ENCODE measurements at places on chromosomes 4 and X.
A peak's percentile ranks its signal among the peaks of the same experiment; 100 is the strongest.

DNA sequence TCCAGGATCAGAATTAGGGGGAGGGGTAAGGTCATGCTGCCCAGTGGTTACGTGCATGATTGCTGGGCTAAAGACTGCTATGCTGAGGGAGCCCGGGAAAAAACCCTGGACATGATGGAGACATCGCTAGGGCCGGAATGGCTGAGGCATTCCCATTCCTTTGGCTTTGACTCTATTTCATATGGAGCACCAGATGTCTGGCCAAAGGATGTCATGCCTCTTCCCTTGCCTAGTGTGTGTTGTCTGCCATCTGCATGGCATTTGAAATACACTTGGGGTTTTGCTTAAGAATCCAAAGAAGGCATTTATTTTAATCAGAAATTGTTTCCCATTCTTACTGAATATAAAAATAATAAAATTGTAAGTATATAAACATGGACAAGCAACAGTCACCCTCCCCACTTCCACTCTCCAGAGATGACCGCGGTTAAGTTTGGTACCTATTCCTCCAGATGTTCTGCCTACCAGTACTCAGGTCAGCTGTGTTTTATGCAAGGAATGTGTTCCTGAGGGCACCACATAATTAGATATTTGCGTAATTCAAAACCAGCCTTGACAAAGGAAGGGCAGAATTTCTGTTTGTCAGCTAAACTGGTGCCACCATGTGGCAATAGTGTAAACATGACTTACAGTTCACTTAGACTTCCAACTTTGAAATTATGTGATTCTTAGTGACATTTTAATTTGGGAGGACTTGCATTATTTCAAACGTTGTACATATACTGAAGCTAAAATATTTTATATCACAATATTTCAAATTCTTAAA, 105.9 kb downstream of the CT47B1 start:
- DNase-seq: no peak

DNA sequence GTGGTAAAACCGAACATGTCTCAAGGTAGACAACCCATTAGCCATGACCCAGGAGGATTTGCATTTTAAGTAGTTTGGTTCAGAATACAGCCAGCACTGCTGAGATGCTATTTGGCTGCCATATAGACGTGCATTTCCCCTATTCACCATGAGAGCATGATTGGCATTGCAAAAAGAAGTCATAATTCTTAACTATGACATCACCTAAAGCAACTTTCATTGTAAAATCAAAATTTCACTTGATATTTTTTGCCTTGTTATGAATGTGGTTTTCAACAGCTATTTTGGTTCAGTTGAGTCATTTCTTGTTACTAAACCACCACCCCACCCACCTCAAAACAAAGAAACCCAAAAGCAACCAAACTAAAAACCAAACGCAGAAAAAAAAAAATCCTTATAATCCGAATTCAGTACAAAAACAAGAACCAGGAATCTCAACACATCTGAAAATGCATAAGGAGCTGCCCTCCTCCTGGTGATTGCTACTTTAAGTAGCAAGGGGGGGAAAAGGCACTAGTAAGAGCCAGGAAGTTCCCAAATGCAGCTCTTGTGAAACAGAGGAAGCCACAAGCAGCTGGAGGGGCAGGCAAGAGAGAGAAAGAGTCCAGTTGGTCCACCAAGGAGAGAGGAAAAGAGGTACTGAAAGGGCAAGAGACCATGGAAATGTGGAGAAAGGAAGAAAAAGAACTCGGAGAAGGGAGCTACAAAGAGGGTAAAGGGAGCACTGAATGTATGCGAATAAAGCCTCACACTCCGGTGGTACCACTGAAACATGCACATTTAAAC, 3.1 kb downstream of the SLITRK4 start:
- no peak for DNase-seq

GRCh38 chr4:124861761-124862160, 149.2 kb upstream of the ANKRD50 start:
- no peak for DNase-seq

GRCh38 chrX:54358424-54359211, 772 bp upstream of the WNK3 start:
- peak; percentile 17 for DNase-seq

- no peak for DNase-seq
Measured at GRCh38 chr4:5928844-5929420, 36.0 kb upstream of the CRMP1 start.

- no peak for DNase-seq
Measured at GRCh38 chr4:84070289-84070688, 428.8 kb downstream of the NKX6-1 start.

- no peak for DNase-seq
Measured at GRCh38 chrX:14964500-14964899, 91.3 kb downstream of the MOSPD2 start.

DNA sequence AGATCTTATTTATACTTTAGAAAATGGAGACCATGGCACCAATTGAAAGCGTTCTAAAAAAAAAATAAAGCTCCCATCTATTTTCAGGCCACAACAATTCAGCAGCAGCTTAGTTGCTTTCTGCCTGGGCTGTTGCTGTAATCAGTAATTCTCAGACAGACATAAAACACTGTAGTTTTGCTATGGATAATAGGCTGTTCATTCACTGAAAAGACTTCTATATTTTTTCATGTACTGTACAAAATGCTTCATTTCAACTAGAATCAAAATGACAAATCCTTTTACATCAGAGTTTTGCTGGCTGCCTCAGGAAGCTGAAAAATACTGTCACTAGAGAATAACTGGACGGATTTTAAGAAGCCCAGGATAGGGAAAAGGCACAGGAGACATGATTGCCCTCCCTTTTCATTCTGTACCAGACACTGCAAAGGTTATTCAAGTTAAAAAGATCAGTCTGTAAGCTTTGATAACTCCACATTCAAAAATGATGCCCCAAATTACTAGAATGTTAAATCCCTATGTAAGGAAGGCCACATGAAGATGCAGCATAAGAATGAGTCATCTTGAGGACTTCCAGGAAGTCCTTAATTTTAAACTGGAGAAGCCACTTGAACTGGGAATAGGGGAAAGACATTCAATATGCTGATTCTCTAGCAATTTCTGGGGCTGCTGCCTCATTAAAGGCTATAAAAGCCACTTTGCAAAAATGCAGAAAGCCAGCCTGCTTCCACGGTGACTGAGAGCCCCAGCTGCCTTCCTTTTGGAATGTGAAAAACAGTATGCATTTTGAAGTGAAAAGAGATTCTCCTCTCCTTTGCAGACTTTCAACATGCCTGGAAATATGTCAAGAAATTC, 403.2 kb upstream of the RASGEF1B start:
- DNase-seq: no peak

DNA sequence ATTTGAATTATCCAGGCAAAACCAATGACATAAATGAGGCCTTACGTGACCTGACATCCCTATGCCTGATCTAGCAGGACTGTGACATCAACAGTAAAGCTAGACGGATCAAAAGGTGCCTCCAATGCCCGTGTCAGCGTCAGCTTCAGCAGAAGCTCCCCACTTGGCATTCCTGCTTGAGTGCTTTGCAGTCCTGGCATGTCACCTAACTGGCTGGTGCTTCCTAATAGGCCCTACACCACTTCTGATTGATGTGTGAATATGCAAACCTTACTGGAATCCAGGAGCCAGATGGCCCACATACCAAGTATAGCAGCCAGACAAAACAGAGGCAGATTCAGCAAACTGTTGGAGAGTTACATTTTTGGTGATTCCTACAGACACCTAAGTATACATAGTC, 224.2 kb downstream of the DMD start:
- DNase-seq: no peak

- DNase-seq: no peak
Measured at GRCh38 chr4:183636923-183637322, 22.1 kb downstream of the RWDD4 start.

DNA sequence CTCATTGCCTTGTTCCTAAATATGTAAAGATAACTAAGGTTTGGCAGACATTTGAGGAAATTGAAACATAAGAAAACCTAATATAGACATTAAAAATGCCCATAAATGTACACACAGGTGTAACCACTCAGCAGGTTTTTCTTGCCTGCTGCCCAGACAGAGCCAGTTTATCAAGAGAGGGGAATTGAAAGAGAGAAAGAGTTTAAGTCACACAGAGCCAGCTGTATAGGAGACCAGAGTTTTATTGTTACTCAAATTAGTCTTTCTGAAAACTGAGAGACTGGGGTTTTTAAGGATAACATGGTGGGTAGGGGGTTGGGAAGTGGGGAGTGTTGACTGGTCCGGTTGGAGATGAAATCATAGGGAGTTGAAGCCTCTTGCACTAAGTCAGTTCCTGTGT, 119.0 kb downstream of the CFAP299 start:
- DNase-seq: no peak

- DNase-seq: no peak
Measured at GRCh38 chrX:7252013-7252610, 104.2 kb upstream of the PUDP start.

GRCh38 chr4:174365018-174365587, 81.4 kb downstream of the CEP44 start:
- DNase-seq: no peak

- no peak for DNase-seq
Measured at GRCh38 chr4:24770667-24771066, 24.7 kb upstream of the SOD3 start.

- no peak for DNase-seq
Measured at GRCh38 chr4:118988635-118988972, 100.0 kb downstream of the SYNPO2 start.

DNA sequence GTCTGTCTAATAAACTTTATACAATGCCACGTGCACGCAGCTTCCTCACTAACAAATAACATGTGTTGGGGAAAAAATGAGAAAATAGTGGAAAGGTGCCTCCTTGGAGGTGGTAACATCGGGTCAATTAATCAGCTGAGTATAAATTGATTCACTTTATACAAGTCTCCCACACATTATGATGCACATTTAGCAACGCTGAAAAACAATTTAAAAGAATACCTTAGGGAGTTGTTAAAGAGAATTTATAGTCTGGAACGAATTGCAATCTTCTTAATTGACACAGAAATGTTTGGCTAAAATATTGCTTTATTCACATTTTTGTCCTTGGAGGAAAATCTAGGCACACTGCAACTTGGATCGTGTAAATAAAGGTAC, 84.2 kb downstream of the HPRT1 start:
- no peak for DNase-seq

DNA sequence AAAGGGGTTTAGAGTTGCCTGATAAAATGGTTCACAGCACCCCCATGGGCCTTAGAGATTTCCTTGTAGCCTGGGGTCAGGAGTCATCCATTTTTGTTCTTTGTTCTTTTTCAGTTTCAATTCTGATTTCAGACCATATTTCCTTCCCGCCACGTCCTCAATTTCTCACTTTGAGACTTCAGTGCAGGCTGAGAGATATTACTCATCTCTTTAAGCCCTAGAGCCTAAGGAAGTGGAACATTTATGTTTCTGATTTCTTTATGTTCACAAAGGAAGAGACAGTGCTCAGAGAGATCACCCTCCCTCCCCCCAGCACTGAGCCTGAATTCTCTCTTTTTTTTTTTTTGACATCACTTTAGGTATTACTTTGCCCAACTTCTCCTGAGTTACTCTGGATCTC, 56.3 kb downstream of the MSN start:
- DNase-seq: no peak

DNA sequence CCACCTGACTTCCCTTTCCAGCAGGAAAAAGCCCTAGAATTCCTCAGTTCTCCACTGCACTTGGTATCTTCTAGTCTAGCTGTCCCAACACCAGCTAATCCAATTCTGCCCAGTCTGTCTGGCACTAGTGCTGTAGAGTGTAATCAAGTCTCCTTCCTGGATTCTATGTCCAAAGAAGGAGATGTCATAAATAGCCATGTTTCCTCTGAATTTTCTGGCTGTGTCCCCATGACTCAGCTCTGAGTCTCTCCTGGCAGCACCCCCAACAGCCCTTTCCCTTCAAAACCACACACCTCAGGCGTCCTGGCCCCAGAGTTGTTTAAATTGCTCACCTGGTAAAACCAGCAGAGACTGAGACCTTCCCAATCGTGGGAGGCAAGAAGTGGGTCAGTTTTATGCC, 197.2 kb downstream of the GRXCR1 start:
- no peak for DNase-seq

GRCh38 chr4:131344761-131345160, 1804.3 kb upstream of the PCDH10 start:
- DNase-seq: no peak

GRCh38 chrX:137227151-137227550, 193.4 kb upstream of the GPR101 start:
- DNase-seq: no peak

DNA sequence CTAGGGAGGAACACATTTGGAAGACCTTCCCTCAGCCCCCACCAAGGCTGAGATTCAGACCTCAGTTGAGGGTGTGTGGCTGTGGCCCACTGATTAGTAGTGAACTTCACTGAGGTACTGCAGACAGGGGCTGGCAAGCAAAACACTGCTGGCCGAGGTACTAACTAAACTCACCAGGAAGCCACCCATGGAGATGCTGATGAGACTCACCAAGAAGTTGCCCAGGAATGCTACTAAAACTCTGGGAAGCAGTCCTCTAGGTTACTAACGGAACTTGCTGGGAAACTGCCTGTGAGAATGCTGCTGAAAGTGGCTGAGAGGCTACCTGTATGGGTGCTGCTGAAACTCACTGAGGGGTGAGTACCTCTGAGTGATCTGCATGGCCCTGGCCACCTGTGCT, 372.4 kb upstream of the RPS6KA3 start:
- no peak for DNase-seq

GRCh38 chr4:75555294-75556164, at the start of gene ODAPH:
Gene ODAPH, plus strand, starts transcription at chr4:75556066. Its CDS starts 17 bp downstream, at chr4:75556083.
- no peak for DNase-seq

GRCh38 chrX:139750390-139750789, 42.4 kb upstream of the MCF2 start:
- DNase-seq: no peak

DNA sequence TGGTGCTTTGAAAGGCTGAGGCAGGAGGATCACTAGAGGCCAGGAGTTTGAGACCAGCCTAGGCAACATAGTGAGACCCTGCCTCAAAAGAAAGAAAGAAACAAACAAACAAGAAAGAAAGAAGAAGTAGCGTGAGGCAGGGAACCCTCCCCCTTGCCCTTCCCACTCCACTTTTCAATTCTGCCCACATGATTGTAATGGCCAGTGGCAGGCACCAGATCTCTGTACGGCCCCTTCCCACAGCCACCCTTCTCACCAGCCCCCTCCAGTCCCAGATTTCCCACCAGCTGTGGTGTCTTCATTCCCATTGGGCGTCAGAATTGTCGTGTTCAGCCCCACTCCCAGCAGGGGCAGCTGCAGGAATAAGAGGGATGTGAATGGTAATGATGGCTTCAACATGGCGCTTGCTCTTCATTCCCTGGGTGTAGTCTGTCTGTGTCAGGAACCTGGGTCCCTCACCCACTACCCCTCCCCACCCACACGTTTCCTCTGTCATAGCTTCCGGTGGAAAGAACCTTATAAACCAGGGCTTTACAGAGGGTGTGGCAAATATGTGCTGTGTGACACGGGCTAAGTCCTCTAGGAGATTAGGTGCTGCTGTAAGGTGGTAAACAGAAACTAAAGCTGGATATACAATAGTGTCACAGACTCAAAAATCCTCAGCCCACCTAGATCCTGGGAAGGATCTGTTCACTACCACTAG, at the start of gene IL2RG:
Gene IL2RG, minus strand, starts transcription at position 437 of the 703 bp plus-strand sequence. Its CDS starts 38 bp downstream, at position 399.
- peak; percentile 66 for DNase-seq

DNA sequence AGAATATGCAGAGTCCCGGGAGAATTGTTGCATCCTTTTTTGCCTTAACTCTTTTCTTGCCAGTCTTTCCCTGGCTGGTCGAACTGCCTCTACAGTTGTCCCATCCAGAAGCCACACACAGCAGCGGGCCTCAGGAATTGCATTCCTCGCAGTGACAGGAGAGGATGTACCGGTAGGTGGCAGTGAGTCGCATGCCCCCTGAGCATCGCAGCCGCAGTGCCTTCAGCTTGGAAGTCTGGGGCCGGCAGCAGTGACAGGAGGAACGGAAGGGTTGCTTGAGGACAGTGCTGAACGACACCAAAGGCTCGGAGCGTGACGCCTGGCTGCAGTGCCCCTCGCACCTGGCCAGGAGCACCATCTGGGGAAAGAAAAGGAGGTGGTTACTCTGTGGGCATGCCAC, 23.5 kb downstream of the NDP start:
- DNase-seq: no peak

Data from effector CD8-positive, alpha-beta T cell (primary cell).